Activated naive CD8-positive, alpha-beta T cell treated with anti-CD3 and anti-CD28 coated beads for 36 hours (primary cell): ENCODE measurements at places on chromosomes 2 and 18. TPM values are rescaled to one million over a fixed set of nuclear protein-coding genes. Genes with fewer than 3 reads are reported as not detected.

The ARL5A gene
- total RNA-seq, result 81.2 TPM

The TNFAIP6 gene
- total RNA-seq, result not detected

The ELOA2 gene
- not detected for total RNA-seq

The RUFY4 gene
- 1.6 TPM for total RNA-seq

The GAL3ST2 gene
- total RNA-seq, result 0.31 TPM

The ALPI gene
- not detected for total RNA-seq

The VSNL1 gene
- not detected for total RNA-seq

The FIGN gene
- total RNA-seq, result not detected

The SH3YL1 gene
- total RNA-seq, result 17.9 TPM

GRCh38 chr18:67265464-67266245 is 250.9 kb downstream of the DSEL start:
- peaks cover 57% of the 10 kb centered on the region for H3K4me1 ChIP-seq
- H3K36me3 ChIP-seq, result peaks cover 6% of the 10 kb centered on the region
- H3K27ac ChIP-seq, result no peak overlapping the region
- no peak for DNase-seq
- H3K4me3 ChIP-seq, result no peak overlapping the region
- H3K27me3 ChIP-seq, result no peaks in the 10 kb centered on the region

DNA sequence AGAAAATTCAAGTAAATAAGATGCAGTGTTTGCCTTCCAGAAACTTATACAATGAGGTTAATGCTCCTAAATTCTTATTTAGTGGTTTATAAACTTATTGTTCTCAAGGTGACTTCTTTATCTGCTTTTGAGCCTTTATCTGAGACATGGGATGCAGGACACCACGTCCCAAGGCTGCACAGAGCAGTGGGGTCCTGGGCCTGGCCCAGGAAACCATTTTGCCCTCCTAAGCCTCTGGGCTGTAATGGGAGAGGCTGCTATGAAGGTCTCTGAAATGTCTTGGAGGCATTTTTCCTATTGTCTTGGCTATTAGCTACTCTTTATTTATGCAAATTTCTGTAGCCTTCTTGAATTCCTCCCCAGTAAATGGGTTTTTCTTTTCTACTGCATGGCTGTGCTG is 652.6 kb upstream of the SETBP1 start:
- no peak for DNase-seq
- H3K36me3 ChIP-seq, result no peaks in the 10 kb centered on the region
- no peak overlapping the region for H3K4me3 ChIP-seq
- no peaks in the 10 kb centered on the region for H3K27me3 ChIP-seq

GRCh38 chr2:241088791-241089732 is 13.0 kb downstream of the MTERF4 start:
- H3K36me3 ChIP-seq, result peaks cover 48% of the 10 kb centered on the region
- H3K4me3 ChIP-seq, result no peak overlapping the region
- peak overlapping the region; percentile 75 for H3K27ac ChIP-seq
- peaks cover 26% of the 10 kb centered on the region for H3K4me1 ChIP-seq
- no peaks in the 10 kb centered on the region for H3K27me3 ChIP-seq

DNA sequence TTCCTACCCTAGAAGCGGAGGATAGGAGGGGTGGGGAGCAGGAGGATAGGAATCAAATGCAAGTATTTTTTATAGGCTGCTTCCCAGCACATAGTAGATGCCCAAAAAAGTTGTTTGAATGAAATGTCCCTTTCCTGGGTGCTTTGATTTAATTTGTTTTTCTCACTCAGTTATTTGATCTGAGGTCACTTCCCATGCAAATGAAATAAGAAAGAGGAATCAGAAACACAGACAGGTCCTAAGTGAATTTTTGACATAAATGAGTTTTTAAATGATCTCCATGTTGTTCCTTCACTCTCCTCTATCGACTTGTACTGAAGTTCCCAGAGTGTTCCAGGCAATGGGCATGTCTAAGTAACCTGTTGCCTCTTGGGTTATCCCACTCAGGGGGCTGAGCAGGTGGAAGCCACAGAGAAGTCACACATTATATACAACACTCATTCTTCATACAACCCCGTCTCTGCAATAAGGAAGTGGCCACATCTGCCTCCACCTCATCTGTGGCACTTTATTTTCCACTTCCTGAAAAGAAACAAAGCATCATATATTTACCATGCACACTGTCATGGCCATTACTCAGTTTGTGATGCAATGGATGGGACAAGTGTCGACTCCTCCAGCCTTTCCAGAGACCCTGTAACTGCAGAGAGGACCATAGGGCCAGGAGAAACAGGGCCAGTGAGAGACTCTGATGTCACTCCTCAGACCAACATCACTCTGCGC is 81.9 kb upstream of the ZNF397 start:
- H3K27me3 ChIP-seq, result no peaks in the 10 kb centered on the region
- no peaks in the 10 kb centered on the region for H3K36me3 ChIP-seq
- H3K4me1 ChIP-seq, result peaks cover 20% of the 10 kb centered on the region
- peak overlapping the region; percentile 80 for H3K27ac ChIP-seq
- H3K4me3 ChIP-seq, result no peak overlapping the region

GRCh38 chr2:44118257-44118656 is 50.4 kb upstream of the PPM1B start:
- no peak for DNase-seq
- no peaks in the 10 kb centered on the region for H3K36me3 ChIP-seq
- H3K27me3 ChIP-seq, result no peaks in the 10 kb centered on the region
- H3K27ac ChIP-seq, result no peak overlapping the region

DNA sequence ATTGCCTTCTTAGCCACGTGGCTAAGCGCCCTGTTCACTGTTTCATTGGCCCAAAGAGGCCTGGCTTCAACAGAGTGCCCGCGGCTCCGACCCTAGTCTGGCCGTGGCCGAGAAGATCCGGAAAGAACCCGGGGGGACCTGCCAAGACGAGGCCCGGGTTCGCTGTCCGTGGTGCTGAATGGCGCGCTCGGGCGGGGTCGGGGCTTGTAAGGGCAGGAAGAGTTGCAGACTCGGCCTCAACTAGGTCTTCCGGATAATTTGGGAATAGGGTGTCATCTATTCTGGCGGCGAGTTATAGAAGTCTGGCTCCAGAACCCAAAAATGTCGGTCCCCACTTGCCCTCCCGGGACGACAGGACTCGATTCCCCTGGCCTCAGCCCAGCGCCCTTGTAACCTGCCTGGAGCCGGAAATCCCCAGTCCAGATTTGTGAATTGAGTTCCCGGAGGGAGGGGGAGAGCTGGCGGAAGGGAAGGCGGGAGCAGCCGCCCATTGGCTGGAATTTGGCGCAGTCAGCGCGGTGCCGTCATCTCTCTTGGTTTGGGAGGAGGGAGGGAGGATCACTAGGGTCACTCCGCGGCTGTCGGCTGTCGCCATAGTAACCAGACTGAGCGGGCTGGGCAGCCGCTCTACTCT is 3.5 kb downstream of the CDK5R2 start:
- peaks cover 7% of the 10 kb centered on the region for H3K4me1 ChIP-seq
- no peak overlapping the region for H3K27ac ChIP-seq
- H3K27me3 ChIP-seq, result peaks cover 85% of the 10 kb centered on the region
- H3K4me3 ChIP-seq, result no peak overlapping the region
- H3K36me3 ChIP-seq, result no peaks in the 10 kb centered on the region
- DNase-seq, result peak; percentile 67

GRCh38 chr2:128551435-128551834 is 232.8 kb upstream of the HS6ST1 start:
- no peak for DNase-seq
- H3K27ac ChIP-seq, result no peak overlapping the region
- no peaks in the 10 kb centered on the region for H3K27me3 ChIP-seq
- no peaks in the 10 kb centered on the region for H3K36me3 ChIP-seq

DNA sequence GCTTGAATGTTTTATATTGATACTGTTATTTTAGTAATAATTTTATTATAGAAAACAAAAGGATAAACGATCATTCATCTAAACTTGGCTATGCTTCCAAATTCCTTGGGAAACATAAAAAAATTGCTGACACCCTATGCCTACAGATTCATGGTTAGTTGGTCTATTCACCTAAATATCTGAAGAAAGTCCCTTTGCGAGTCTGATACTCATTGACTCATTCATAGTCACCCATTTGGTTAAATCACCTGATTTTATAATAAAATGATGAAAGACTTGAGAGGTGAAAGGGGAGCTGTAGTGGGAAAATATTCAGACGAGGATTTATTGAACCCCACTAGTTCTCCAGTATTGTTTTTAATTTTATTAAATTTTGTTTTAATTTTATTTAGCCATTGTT is 112.0 kb downstream of the PTPN4 start:
- no peak overlapping the region for H3K4me3 ChIP-seq
- no peaks in the 10 kb centered on the region for H3K27me3 ChIP-seq
- H3K4me1 ChIP-seq, result peaks cover 26% of the 10 kb centered on the region
- peaks cover 36% of the 10 kb centered on the region for H3K36me3 ChIP-seq

DNA sequence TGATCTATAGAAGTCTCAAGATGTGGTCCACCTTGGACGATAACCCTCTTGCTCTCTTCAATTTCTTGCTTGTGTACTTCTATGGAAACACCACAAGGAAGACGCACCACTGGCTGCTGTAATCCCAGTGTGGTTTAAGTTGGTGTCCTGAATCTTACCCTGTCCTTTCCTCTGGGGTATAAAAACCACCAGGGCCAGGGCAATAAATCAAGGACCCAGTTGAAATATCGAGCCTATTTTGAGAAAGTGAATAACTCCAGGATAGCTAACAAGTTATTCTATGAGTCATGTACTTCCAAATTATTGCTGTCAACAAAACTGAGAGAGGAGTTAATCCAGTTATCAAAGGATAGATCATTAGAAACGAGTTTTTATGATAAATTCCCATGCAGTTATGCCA is 137.0 kb downstream of the RND3 start:
- no peaks in the 10 kb centered on the region for H3K36me3 ChIP-seq
- H3K27ac ChIP-seq, result no peak overlapping the region
- no peaks in the 10 kb centered on the region for H3K4me1 ChIP-seq
- DNase-seq, result no peak
- no peak overlapping the region for H3K4me3 ChIP-seq

GRCh38 chr2:68463287-68463877 is 3.7 kb downstream of the FBXO48 start:
- no peaks in the 10 kb centered on the region for H3K27me3 ChIP-seq
- no peaks in the 10 kb centered on the region for H3K36me3 ChIP-seq
- no peak overlapping the region for H3K27ac ChIP-seq
- DNase-seq, result no peak
- peaks cover 26% of the 10 kb centered on the region for H3K4me1 ChIP-seq

- H3K36me3 ChIP-seq, result no peaks in the 10 kb centered on the region
- no peak overlapping the region for H3K4me3 ChIP-seq
- H3K27ac ChIP-seq, result no peak overlapping the region
- H3K27me3 ChIP-seq, result no peaks in the 10 kb centered on the region
- DNase-seq, result no peak
Observed at GRCh38 chr2:42967959-42968674, 175.7 kb upstream of the HAAO start.

- H3K27me3 ChIP-seq, result no peaks in the 10 kb centered on the region
- H3K4me3 ChIP-seq, result no peak overlapping the region
- no peak for DNase-seq
- no peaks in the 10 kb centered on the region for H3K36me3 ChIP-seq
- H3K4me1 ChIP-seq, result no peaks in the 10 kb centered on the region
Observed at GRCh38 chr2:150620855-150621254, 133.4 kb upstream of the RND3 start.

GRCh38 chr18:12699747-12700146 is 2.8 kb downstream of the CEP76 start:
- DNase-seq, result no peak
- no peak overlapping the region for H3K4me3 ChIP-seq
- H3K27me3 ChIP-seq, result no peaks in the 10 kb centered on the region
- H3K36me3 ChIP-seq, result peaks cover 21% of the 10 kb centered on the region
- H3K27ac ChIP-seq, result no peak overlapping the region

GRCh38 chr18:35458677-35459441 is 38.9 kb downstream of the INO80C start:
- DNase-seq, result no peak
- H3K27ac ChIP-seq, result no peak overlapping the region
- H3K36me3 ChIP-seq, result peaks cover 1% of the 10 kb centered on the region
- H3K4me1 ChIP-seq, result peaks cover 8% of the 10 kb centered on the region
- H3K4me3 ChIP-seq, result no peak overlapping the region

- no peaks in the 10 kb centered on the region for H3K27me3 ChIP-seq
- H3K4me3 ChIP-seq, result no peak overlapping the region
- no peak for DNase-seq
- no peaks in the 10 kb centered on the region for H3K4me1 ChIP-seq
Observed at GRCh38 chr2:198883604-198884003, 574.1 kb downstream of the SATB2 start.

- no peaks in the 10 kb centered on the region for H3K36me3 ChIP-seq
- H3K4me1 ChIP-seq, result peaks cover 15% of the 10 kb centered on the region
- H3K27ac ChIP-seq, result no peak overlapping the region
- no peak for DNase-seq
- H3K4me3 ChIP-seq, result no peak overlapping the region
Observed at GRCh38 chr2:195457873-195458272, 199.2 kb upstream of the SLC39A10 start.

DNA sequence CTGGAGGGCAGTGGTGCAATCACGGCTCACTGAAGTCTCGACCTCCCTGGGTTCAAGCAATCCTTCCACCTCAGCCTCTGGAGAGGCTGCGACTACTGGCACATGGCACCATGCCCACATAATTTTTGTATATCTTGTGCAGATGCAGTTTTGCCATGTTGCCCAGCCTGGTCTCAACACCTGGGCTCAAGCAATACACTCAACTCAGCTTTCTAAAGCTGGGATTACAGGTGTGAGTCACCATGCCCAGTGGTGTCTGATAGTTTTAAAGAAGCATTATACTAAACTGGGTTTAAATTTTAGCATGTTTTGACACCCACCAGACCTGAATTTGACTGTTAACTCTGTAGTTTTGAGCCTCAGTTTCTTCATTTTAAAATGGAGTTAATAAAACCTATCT is 109.4 kb upstream of the SLC38A11 start:
- no peak overlapping the region for H3K27ac ChIP-seq
- no peak overlapping the region for H3K4me3 ChIP-seq
- DNase-seq, result no peak
- H3K36me3 ChIP-seq, result no peaks in the 10 kb centered on the region
- peaks cover 5% of the 10 kb centered on the region for H3K27me3 ChIP-seq

DNA sequence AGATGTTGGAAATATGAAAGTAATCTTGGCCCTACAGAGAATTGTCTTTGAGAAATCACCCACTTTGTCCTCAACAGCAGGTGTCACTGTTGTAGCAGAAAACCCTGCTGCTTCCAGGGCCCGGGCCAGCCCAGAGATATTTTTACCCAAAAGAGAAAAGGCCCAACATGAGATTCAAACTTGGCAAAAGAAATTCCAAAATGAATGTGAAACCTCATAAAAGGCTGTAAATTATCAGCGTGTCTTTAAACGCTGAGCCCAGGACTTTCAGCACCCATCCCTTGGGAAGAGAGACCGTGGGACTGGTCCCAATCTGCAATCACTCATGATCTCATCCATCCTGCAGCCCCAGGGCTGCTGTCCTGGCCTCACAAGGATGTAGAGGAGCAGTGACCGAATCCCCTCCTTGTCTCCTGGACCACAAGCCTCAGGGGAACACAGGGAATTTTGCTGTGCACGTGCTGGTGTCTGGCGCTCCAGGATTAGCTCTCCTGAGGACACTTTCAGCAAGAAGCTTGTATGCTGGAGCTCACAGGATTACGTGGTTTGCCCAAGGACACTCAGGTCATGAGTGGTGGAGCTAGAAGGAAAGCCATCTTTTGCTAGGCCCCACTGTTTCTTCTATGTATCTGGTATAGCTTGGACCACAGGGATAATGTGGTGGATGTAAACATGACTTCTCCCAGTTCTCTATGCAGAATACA is 202.1 kb downstream of the RNF144A start:
- no peak for DNase-seq
- peaks cover 2% of the 10 kb centered on the region for H3K4me1 ChIP-seq
- no peak overlapping the region for H3K27ac ChIP-seq
- no peaks in the 10 kb centered on the region for H3K27me3 ChIP-seq
- no peak overlapping the region for H3K4me3 ChIP-seq

GRCh38 chr2:88167740-88168139 is 2.4 kb upstream of the THNSL2 start:
- peaks cover 2% of the 10 kb centered on the region for H3K4me1 ChIP-seq
- H3K27me3 ChIP-seq, result no peaks in the 10 kb centered on the region
- H3K36me3 ChIP-seq, result no peaks in the 10 kb centered on the region
